Vein endothelial cell (primary cell): ENCODE measurements at places on chromosomes 2 and 18. TPM values are rescaled to one million over a fixed set of nuclear protein-coding genes. Genes with fewer than 3 reads are reported as not detected.

Gene FASTKD2
- total RNA-seq, result 36.9 and 48.2 TPM in 2 replicates

Gene C2orf68
- 18.0 and 19.4 TPM in 2 replicates for total RNA-seq

Gene AQP12A
- total RNA-seq, result not detected in 2 replicates

Gene GKN1
- total RNA-seq, result not detected in 2 replicates

Gene RAB6C
- not detected in 2 replicates for total RNA-seq

Gene SAP130
- total RNA-seq, result 12.1 and 12.4 TPM in 2 replicates

Gene WNT10A
- total RNA-seq, result not detected in 2 replicates

Gene BCL11A
- 0.33 and 0.38 TPM in 2 replicates for total RNA-seq

Gene RAB17
- total RNA-seq, result 2.3 and 9.5 TPM in 2 replicates

Gene ITGA6
- total RNA-seq, result 218 and 445 TPM in 2 replicates

Gene ZSWIM2
- under 0.01 and 0.10 TPM in 2 replicates for total RNA-seq

Gene PLCL1
- 1.6 and 7.3 TPM in 2 replicates for total RNA-seq

Gene PCARE
- total RNA-seq, result not detected in 2 replicates

Gene ERICH2
- total RNA-seq, result not detected in 2 replicates

Gene CHST10
- total RNA-seq, result 12.9 and 19.3 TPM in 2 replicates

Gene CDKL4
- total RNA-seq, result 0.38 and 0.98 TPM in 2 replicates

Gene SERPINE2
- total RNA-seq, result 2.0 and 10.6 TPM in 2 replicates

Gene ATAD2B
- 19.6 and 19.8 TPM in 2 replicates for total RNA-seq

Gene DSG4
- total RNA-seq, result not detected in 2 replicates

Gene PDCD1
- total RNA-seq, result not detected in 2 replicates

Gene FABP1
- not detected in 2 replicates for total RNA-seq

Gene EFR3B
- 0.67 and 1.6 TPM in 2 replicates for total RNA-seq

Gene PRKCE
- 51.9 and 83.3 TPM in 2 replicates for total RNA-seq

Gene ACVR1C
- not detected in 2 replicates for total RNA-seq

Gene PRKAG3
- total RNA-seq, result not detected in 2 replicates

Gene SERPINB11
- not detected in 2 replicates for total RNA-seq

Gene VWA3B
- not detected in 2 replicates for total RNA-seq

Gene ADCYAP1
- not detected in 2 replicates for total RNA-seq

Gene DCC
- total RNA-seq, result not detected in 2 replicates

Gene MDH1B
- 0.33 and 0.57 TPM in 2 replicates for total RNA-seq

Gene RNF152
- total RNA-seq, result 106 and 123 TPM in 2 replicates

Gene CSRNP3
- total RNA-seq, result under 0.01 and 0.19 TPM in 2 replicates

Gene SLC19A3
- 0.33 TPM in 1 of 2 replicates, not detected in the other for total RNA-seq

Gene RAX
- not detected in 2 replicates for total RNA-seq
